A549 treated with AZD2906 at 1 μM for 4 hours (cell line): ENCODE measurements at places on chromosomes 12 and 14. TPM values are rescaled to one million over a fixed set of nuclear protein-coding genes. Genes with fewer than 3 reads are reported as not detected.

The ACSS3 gene
- total RNA-seq = 0.03 TPM in 1 of 5 replicates, not detected in the others

The TPH2 gene
- not detected in 5 replicates for total RNA-seq

The ATF1 gene
- 37.5 to 44.0 TPM (median 40.3 TPM) in 5 replicates for total RNA-seq

The KRT2 gene
- 0.03 TPM in 1 of 5 replicates, not detected in the others for total RNA-seq

The AKT1 gene
- total RNA-seq = 85.9 to 106 TPM (median 100 TPM) in 5 replicates

The LALBA gene
- not detected in 5 replicates for total RNA-seq

The KRT73 gene
- total RNA-seq = not detected in 5 replicates

The PZP gene
- not detected in 5 replicates for total RNA-seq

The SLC6A15 gene
- 3.6 to 4.7 TPM (median 4.0 TPM) in 5 replicates for total RNA-seq

The ASB2 gene
- 0.24 to 0.98 TPM (median 0.45 TPM) in 5 replicates for total RNA-seq

The KLRD1 gene
- total RNA-seq = not detected in 5 replicates

The C1S gene
- total RNA-seq = 40.4 to 73.4 TPM (median 41.9 TPM) in 5 replicates

The CCDC38 gene
- 0.06 to 0.13 TPM (median 0.10 TPM) in 5 replicates for total RNA-seq

The GLIPR1L1 gene
- not detected in 5 replicates for total RNA-seq

The DBX2 gene
- total RNA-seq = not detected in 5 replicates

The GTF2H3 gene
- 23.9 to 50.5 TPM (median 26.1 TPM) in 5 replicates for total RNA-seq

The DPF3 gene
- 0.05 to 0.16 TPM (median 0.10 TPM) in 5 replicates for total RNA-seq

The ABCD2 gene
- not detected in 5 replicates for total RNA-seq

The KLHDC1 gene
- 0.09 to 0.54 TPM (median 0.25 TPM) in 5 replicates for total RNA-seq

The FIGNL2 gene
- 0.21 to 0.29 TPM (median 0.28 TPM) in 5 replicates for total RNA-seq

The SOAT2 gene
- 0.07 to 0.30 TPM (median 0.24 TPM) in 5 replicates for total RNA-seq

The SPRING1 gene
- 16.4 to 28.0 TPM (median 26.4 TPM) in 5 replicates for total RNA-seq

The SNAPC1 gene
- 9.3 to 12.7 TPM (median 10.5 TPM) in 5 replicates for total RNA-seq

The SYNE3 gene
- total RNA-seq = 0.53 to 0.87 TPM (median 0.72 TPM) in 5 replicates

The RFLNA gene
- 0.09 to 0.16 TPM (median 0.13 TPM) in 4 of 5 replicates, not detected in the other for total RNA-seq

The AKAP6 gene
- 0.31 to 0.55 TPM (median 0.45 TPM) in 5 replicates for total RNA-seq

The KRT71 gene
- 0.02 to 0.09 TPM (median 0.05 TPM) in 3 of 5 replicates, not detected in the others for total RNA-seq

The TSPAN11 gene
- 0.04 to 0.11 TPM (median 0.06 TPM) in 5 replicates for total RNA-seq
